ENCODE measurements at places on chromosomes 4 and X.

DNA sequence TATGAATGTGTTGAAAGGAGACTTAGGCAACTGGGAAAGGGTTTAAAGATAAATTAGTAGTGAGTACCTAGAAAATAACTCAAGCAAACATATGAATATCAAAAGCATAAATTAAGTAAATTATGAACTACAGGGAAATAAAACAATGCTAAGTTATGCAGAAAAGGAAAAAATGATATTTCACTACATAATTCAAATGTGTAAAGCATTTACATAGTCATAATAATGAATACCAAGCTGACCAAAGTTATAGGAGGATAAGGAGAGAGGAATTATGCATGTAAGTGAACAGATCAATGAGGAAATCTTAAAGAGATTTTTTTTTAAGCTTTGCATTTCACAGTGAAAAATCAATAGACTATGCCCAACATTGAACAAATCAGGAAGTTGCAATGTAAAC lies 145.0 kb downstream of the HDX start:
- no peak for DNase-seq

- no peak for DNase-seq
These were observed 25.4 kb downstream of the SEC31A start for GRCh38 chr4:82865592-82865991.

DNA sequence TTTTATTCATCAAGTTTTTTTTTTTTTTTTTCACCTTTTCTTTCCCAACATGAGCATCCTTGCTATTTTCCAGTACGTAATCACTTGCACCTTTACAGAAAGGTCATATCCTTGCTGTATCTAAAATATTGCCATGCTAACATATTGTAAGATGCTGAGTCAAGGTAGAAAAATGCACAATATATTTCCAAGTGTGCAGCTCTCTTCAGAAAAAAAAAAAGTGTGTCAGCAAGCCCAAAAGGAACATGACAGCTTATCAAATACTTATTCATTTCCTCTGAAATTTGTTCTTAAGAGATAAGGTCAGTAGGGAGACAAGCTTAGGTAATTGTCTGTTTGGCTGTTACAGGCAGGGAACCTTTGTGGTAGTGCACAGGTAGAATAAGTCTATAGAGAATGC lies 27.0 kb downstream of the SH2D1A start:
- DNase-seq: no peak

DNA sequence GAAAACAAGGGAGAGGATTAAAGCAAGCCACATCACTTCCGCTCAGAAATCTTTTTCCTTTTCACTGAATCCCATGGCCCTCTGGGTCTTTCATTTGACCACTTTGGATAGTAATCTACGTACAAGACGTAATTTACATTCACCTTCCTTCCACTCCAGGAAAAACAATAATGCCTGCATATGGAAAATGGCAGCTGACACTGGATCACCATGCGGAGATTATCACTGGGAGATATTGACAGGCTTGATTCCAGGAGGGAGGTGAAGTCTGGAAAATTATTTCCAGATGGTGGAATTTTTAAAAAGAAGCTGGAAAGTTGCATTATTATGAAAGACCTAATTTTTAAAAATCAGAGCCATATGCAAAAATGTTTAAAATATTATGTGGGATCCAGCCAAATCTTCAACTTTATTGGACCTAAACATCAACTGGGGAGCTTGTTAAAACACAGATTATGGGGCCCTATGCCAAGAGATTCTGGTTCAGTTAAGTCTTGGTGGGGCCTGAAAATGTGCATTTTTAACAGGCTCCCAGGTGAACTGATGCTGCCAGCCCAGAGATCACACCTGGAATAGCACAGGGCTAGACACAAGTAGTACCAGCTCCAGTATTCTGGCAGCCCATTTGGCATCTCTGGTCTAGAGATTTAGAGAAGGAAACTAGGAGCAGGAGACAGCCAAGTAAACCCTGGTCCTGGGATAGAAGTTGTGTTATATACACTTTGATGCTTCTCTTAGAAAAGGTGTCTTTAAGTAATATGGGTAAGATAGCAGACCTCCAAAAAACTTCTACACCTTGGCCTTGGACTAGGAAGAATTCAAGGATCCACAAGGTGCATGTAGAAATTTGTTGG lies 290.3 kb upstream of the LDB2 start:
- no peak for DNase-seq

GRCh38 chrX:33840176-33840575 lies 291.9 kb downstream of the FAM47A start:
- DNase-seq: no peak

DNA sequence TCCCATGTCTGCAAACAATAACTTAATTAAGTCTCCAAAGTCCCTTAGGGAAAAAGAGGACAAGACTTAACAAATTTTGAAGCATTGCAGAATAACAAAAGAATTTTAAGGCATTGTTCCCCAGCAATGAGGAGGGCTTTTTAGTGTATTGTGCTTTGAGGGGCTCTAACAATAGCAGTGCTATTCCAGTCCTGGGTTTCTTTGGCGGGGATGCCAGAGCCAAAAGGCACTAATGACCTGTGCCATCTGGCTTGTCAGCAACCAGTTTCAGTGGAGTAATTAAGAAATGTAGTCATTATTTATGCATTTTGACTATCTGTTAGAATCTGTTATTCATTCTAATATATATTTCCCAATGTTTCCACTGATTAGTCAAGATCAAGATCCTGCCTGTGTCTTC lies 575.4 kb downstream of the SPRY1 start:
- no peak for DNase-seq

- DNase-seq: no peak
These were observed 24.9 kb upstream of the DYNLT3 start for GRCh38 chrX:37872303-37872655.

GRCh38 chrX:68699960-68700746 lies 52.7 kb downstream of the STARD8 start:
- peak; percentile 13 for DNase-seq

DNA sequence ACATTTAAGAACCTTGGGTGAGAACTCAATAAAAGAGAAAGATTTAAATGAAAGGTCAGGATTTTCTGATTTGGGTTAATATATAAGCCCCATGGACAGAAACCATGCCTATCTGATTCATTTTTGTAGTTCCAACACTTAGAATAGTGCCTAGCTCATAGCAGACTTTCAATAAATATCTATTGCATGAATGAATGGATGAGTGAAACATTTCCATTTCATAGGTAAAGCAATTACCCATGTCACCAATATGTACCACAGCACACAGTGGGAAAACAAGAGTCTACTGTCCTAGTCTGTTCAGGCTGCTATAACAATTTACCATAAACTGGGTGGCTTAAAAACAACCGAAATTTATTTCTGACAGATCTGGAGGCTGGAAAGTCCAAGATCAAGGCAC lies 63.9 kb upstream of the PTPN13 start:
- no peak for DNase-seq

- no peak for DNase-seq
These were observed 27.0 kb upstream of the PDGFC start for GRCh38 chr4:156998500-156999174.

DNA sequence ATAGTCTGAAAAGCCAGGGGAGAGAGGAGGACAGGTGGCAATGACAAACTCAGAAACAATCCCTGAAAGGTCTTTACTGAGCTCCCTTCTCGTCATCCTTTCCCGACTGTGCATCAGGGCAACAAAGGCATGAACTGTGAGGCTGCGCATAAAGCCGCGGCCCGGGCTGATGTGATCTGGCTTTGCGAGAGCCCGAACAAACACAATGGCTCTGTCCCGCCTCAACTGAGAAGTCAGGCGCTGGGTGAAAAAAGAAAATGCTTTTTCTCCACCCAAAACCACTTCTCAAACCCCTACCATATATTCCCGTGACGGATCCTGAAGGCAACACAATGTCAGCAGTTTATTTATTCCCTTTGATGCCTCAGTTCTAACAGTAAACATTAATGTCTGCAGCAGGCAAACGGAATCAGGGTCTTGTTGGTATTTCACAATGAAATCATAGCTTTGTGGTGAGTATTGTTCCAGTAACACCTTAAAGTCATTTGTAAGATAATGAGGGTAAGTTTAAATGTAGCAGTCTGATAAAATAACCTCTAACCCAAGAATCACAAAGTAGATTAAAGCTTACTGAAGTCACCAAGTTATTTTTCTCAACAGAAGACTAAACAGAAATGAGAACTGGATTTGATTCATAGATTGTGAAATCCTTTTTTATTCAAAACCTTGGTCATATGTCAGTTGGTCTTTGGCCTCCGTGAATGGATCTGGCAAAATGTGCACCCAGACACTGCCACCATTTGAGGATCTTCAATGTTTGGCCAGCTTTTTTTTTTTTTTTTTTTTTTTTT lies 67.4 kb downstream of the APBB2 start:
- DNase-seq: no peak
